Right ventricle myocardium inferior (tissue), 1 donor: ENCODE measurements at places on chromosomes 6 and 20. TPM values are rescaled to one million over a fixed set of nuclear protein-coding genes. Genes with fewer than 3 reads are reported as not detected.

DNA sequence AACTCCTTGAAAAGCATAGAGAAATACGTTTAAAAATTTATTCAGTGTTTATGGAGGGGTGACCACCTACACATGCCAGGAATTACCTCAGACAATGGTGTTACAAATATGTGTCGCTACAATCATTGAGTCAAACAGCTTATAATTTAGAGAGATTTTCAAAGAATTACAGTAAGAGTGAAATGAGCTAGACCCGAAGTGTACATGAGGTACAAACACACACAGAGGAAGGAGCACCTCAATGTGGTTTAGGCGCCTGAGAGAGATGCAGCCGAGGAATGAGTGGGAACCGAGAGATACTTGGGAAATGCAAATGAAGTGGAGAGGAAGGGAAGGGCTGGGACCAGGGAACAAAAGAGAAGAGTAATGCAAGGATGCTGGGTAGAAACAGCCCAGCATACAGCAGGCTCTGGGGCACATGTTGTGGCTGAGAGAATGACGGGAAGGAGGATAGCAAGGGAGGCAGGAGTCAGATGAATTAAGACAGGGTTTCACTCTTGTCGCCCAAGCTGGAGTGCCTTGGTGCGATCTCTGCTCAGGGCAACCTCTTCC, 15.5 kb downstream of the EEF1E1 start:
- DNase-seq = no peak

GRCh38 chr6:108710551-108710950, 137.7 kb upstream of the ARMC2 start:
- no peak for DNase-seq

- DNase-seq = peak; percentile 87
Observed at GRCh38 chr6:167745670-167746389, 80.9 kb upstream of the AFDN start.

DNA sequence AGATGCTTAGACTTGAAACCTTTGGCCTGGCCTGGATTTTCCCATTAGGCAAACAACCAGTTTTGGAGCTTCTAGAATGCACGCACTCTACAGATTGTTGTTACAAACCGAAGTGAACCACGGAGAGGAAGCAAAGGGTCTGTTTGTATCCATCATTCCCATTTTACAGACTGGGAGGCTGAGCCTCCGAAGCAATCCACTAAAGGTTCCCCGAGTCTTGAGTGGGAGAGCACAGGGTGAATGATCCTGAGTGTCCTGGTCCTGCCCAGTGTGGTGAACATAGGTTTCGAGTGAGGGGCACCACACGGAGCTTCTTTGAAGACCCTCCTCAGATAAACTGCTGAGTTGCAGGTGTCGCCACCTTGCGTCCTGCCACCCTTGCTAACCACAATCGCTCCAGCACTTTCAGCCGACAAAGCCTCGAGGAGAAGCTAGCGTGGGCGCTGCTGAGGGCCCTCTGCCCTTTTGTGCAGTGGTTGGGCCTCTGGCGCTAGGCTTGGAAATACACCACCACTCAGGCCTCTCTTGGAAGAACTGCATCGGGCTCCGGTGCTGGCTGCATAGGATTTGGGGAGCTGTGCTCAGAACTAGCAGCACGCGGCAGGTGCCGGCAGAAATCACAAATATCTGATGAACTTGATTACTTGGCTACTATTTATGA, 1.4 kb upstream of the PRDM13 start:
- DNase-seq = no peak

DNA sequence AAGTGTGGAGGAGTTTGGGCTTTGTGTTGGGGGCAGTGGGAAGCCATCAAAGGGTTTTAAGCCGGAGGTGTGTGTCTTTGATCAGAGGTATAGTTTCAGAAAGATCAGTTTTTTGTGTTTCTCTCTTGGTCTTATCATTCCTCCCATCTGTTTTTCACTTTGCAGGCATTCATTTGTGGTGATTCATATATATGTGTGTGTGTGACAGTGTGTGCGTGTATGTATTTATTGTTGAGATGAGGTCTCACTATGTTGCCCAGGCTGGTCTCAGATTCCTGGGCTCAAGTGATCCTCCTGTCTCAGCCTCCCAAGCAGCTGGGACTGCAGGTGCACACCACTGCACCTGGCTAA, 11.1 kb upstream of the SERINC3 start:
- no peak for DNase-seq

The CDH4 gene
- total RNA-seq = 0.08 TPM

The CYP21A2 gene
- total RNA-seq = 0.30 TPM

DNA sequence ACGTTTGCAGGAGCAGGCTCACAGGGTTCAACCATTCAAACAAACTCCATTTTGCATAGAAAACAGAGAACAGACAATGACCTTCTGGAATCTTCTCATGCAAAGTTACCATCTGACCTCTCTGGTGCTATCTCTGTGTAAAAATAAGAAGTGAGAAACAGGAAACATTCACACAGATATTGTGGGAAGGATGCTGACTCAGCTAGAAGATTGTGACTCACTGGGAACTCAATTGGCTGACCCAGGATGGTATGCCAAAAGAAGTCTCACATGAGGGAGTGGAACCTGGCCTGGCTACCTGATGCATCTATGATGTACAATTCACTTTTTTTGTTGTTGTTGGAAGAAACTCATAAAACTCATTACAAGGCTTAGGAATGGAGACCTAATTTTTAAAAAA, 61.1 kb upstream of the TBX18 start:
- no peak for DNase-seq

GRCh38 chr6:88369262-88369661, 203.1 kb upstream of the CNR1 start:
- DNase-seq = no peak

- DNase-seq = no peak
Observed at GRCh38 chr6:37160922-37161778, 8.8 kb upstream of the PIM1 start.

DNA sequence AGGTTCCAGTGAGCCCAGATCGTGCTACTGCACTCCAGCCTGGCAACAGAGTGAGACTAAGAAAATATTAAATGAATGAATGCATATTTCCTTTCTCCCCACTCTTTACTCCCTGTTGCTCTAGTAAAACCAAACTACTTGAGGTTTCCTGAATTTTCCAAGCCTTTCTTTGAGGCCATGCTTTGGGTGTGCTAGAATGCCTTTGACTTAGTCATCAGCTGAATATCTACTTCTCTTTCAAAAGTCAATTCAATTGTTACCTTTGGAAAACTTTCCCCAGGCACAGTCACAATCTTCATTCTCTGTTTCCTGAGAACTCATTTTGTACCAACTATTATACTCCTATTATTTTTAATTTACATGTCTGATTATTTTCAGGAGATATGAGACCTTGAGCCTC, 27.5 kb upstream of the CEP85L start:
- DNase-seq = no peak

DNA sequence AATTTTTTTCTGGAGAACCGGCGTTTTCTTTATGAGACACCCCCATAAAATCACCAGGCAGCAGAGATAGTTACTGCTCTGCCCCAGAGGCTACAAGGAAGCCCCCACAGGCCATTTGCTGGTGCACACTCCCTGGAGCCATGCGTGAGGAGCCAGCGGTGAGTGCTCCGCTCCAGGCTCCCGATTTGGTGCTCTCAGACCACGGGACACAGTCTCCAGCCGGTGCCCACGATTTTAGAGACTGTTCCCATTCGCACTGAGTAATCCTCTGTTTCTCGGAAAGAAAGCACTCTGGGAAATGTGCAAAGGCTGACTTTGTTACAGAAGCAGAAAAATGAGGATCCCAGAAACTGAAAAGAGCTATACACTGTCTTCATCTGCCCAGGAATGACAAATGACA, 104.9 kb downstream of the RNASET2 start:
- no peak for DNase-seq

The GPR6 gene
- total RNA-seq = not detected

GRCh38 chr6:18596531-18596835, 209.3 kb downstream of the RNF144B start:
- no peak for DNase-seq

The NKX2-4 gene
- not detected for total RNA-seq

DNA sequence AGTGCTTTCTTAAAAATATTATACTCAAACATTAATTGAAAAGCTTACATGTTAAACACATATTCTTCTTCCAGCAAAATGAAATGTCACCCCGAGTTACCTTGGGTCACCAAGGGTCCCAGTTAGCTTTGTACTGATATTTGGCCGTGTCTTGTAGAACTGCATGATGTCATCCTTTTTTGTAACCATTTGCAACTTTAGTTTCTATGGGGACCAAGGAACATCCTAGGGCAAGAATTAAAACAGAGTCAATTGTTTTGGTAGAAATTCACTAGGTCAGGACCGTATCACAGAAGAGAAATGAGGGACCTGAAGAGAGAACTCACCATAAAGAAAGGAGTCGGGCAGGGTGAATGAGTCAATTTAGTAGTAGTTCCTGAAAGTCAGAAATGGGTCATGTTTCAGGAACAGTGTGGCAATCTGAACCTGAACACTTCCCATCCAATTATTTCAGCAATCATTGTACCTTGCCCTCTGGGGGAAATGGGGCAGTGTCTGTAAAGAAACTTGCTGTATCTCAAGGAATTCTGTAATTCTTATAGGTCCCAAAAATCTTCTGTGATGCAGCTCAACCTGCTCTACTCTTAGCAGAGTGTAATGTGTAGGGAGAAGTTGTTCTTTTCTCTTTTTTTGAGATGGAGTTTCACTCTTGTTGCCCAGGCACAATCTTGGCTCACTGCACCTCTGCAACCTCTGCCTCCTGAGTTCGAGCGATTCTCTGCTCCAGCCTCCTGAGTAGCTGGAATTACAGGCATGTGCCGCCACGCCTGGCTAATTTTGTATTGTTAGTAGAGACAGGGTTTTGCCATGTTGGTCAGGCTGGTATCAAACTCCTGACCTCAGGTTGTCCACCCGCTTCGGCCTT, 5.3 kb upstream of the AKAP7 start:
- DNase-seq = no peak

The HLA-DOB gene
- total RNA-seq = not detected

- no peak for DNase-seq
Observed at GRCh38 chr6:166446567-166447065, 63.9 kb upstream of the MPC1 start.

The CRISP2 gene
- total RNA-seq = not detected

DNA sequence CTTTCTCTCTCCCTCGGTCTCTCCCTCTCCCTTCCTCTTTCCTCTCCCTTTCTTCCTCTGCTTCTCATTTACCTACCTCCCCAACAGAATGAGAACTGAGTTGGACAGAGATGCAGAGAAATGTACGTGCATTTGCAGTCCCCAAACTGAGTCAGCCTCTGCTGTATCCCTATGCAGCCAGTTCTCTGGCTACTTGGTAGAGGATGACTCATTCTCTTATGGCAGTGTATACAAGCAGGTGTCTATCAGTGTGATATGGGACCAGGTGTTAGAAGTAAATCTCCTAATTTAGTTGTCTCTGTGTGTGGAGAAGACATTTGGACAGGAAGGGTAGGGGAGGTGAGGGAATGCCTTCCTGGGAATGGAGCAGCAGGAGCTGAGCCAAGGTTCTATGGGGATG, 470.8 kb downstream of the CD109 start:
- DNase-seq = no peak

The SALL4 gene
- 0.19 TPM for total RNA-seq

The ANKRD6 gene
- 17.0 TPM for total RNA-seq

The PGC gene
- not detected for total RNA-seq

The C6orf141 gene
- total RNA-seq = not detected

- no peak for DNase-seq
Observed at GRCh38 chr20:47480705-47481104, 21.0 kb upstream of the NCOA3 start.

The GRIK2 gene
- total RNA-seq = 2.7 TPM

DNA sequence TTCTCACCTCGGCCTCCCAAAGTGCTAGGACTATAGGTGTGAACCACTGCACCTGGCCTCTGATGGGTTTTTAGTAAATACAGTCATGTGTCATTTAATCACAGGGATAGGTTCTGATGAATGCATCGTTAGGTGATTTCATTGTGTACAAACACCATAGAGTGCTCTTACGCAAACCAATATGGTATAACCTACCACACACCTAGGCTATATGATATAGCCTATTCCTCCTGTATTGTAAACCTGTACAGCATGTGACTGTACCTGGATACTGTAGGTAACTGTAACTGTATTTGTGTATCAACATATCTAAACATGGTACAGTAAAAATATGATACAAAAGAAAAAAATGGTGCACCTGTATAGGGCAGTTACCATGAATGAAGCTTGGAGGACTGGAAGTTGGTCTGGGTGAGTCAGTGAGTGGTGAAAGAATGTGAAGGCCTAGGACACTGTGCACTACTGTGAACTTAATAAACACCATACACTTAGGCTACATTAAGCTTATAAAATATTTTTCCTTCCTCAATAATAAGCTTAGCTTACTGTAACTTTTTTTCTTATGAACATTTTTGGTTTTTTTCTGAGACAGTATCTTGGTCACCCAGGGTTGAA, 10.0 kb downstream of the BICRAL start:
- no peak for DNase-seq
